ENCODE measurements at places on chromosomes 5 and 9.
A peak's percentile ranks its signal among the peaks of the same experiment; 100 is the strongest.

- DNase-seq, result no peak
These were observed 21.7 kb downstream of the CXXC5 start for GRCh38 chr5:139669662-139670368.

GRCh38 chr5:41559184-41559583 lies 48.8 kb upstream of the PLCXD3 start:
- DNase-seq, result no peak

DNA sequence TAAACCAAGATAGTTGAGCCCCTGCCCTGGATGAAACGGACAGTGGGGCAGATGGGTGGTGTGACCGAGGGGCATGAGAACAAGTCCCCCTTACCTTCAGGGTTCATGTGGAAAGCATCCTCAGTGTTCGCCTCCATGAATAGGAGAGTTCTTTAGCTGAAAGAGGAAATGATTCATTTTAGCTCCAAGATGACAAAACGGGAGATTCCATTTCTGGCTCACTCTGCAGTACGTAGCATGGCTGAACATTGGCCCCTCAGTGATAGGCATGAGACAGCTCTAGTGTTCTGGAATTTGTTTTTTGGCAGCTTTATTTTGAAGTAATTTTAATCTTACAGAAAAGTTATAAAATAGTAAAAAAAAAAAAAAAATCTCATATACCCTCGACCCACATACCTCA lies 70.2 kb upstream of the AGXT2 start:
- DNase-seq, result no peak

- DNase-seq, result no peak
These were observed 43.7 kb downstream of the RASEF start for GRCh38 chr9:83019246-83019645.

DNA sequence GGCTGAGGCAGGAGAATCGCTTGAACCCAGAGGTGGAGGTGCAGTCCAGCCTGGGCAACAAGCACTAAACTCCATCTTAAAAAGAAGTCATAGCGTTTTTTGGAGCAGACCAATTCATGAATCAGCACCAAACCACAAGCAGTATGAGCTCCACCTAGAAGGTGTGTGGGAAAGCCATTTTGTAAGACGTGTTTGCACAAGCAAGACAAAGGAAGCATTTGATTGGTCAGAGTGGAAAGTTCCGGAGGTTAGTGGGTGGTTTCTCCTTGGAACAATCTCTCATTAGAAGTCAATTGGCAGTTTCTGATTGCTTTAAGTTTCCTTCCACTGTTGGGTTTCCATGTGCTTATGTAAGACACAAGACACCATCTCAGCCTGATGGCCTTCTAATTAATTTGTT lies 5.0 kb downstream of the SRD5A1 start:
- no peak for DNase-seq

GRCh38 chr5:56116599-56117141 lies 116.5 kb downstream of the ANKRD55 start:
- DNase-seq, result no peak

DNA sequence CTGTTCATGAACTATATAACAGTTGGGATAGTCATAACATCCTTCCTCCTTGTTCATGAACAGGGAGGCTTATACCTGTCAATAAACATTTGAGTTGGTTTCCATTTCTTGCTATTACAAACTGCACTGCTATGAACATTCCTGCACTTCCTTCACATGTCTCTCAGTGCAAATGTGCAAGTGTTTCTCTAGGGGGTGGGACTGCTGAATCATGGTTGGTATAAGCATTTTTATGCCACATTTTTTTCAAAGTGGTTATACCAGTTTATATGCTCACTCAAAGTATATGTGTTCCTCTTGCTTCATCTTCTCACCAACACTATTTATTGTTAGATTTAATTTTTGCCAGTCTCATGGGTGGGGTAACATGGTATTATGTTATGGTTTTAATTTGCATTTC lies 25.8 kb upstream of the TPD52L3 start:
- no peak for DNase-seq

- peak; percentile 18 for DNase-seq
These were observed 32.5 kb downstream of the RXRA start for GRCh38 chr9:134358662-134359319.

GRCh38 chr9:253539-253938 lies 38.9 kb downstream of the DOCK8 start:
- DNase-seq, result no peak

All from T1000 (cell line).